Stimulated activated CD8-positive, alpha-beta memory T cell treated with anti-CD3 and anti-CD28 coated beads, Interleukin-7, amount 100 ng/mL, for 1 hour (primary cell): ENCODE measurements at places on chromosomes 1 and 21.

GRCh38 chr1:44808063-44808937 is at the start of gene BTBD19:
Gene BTBD19 (plus strand): TSS chr1:44808523. CDS start chr1:44808821, 298 bp downstream.
- DNase-seq = no peak

DNA sequence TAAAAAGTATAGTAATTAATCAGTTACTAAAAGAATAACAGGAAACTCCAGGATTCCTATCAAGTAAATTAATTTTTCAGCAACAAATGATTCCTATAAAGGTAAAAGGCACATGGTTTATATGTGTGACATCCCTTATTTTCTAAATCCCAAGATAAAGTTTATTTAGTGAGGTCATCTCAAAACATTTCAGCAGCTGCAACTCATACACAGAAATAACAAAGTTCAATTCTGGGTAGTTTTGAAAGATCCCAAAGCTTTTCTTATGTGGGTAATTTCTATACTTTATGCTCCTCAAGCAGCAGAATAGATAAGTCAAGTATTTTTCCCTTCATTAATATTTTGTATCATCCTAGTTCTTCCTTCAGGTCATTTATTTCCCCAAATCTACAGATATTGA is 117.7 kb downstream of the EIF4G3 start:
- DNase-seq = no peak

DNA sequence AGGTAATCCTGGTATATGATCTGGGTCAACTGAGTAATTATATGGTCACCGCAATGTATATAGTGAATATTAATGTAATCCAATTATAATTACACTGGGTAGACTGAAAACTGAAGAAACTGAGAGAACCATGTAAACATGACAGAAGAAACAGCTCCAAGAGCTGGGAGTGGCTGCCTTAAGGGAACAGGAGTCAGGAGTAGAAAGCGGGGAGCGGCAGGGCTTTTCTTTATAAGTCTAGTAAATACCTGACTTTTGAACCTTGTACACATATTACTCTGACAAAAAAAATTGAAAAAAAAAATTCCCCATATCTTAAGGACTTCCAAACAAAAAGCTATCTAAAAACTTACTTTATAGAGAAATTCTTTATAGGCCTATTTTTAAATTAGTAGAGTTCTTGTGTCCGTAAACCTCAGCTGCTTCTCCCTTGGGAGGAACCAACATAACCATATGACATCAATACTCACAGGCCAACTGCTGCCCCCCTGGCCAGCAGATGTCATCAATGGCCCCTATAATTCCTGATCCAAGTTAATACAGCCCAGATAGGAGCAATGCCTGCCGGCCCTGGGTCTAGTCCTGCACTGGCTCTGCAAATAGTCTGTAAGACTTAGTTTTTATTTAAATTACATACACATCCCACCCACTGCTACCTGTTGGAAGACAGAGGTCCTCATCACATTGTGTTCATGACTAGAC is 33.8 kb downstream of the THAP3 start:
- no peak for DNase-seq

- no peak for DNase-seq
Observed at GRCh38 chr1:203597331-203598090, 29.1 kb upstream of the ATP2B4 start.

GRCh38 chr1:153478047-153478691 is 17.7 kb upstream of the S100A7 start:
- DNase-seq = no peak

DNA sequence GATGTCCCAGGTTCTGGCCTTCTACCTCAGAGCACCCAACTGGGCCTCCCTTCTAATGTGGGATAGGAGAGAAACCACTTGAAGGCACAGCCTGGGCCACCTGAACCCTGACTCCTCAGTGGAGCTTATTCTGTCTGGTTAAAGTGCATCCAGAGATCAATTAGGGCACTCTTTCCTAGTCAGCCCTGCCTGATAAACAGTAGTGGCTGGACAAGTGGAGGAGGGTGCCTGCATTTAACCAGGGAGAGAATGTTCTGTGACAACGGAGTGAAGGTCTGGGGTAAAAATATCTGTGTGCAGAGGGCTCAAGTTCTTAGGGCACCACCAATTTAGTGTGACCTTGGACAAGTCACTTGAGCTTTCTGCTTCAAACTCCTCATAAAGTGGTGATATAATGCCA is 101.8 kb downstream of the FAM78B start:
- DNase-seq = no peak

DNA sequence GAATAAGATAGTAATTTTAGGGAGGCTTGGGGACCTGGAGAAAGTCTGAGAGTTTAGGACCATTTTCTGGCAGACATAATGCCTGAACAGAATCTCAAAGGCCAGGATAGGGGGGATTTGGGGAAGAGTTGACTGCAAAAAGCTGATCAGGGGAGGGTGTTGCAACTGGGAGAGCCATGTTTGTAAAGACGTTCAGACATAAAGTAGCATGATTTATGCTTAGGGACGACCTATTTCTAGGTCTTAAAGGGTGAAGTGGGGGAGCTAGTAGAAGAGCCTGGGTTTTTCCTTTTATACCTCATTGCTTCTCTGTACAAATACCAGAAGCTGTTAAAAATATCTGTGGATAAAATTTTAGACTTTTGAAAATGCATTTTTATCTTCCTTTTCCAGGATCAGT is 51.2 kb downstream of the FNBP1L start:
- no peak for DNase-seq

GRCh38 chr21:39788383-39788782 is 43.4 kb downstream of the IGSF5 start:
- no peak for DNase-seq

DNA sequence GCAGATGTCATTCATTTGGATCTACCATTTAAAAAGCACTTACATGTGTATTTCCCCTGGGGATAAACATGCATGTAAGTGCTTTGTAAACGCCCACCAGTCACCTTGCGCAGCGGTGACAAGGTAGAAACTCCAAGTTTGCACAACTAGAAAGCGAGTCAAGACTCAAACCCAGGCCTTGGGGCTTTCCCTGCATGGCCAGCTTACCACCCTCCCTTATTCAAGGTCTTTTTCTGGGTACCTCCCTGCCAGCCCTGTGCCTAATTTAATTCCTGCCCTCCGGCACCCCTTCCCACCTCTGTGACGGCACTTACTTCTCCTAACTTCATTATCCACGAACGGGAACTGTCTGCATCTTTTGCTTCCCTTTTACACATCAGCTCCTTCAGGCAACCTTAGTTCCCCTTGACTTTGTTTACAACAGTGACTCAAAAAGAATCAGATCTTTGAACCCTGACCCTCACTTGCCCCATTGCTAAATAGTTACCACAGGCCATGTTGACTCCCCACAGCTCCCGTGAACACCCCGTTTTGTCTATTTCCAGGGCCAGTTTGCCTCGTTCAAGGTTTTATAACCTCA is 138.3 kb upstream of the ETS2 start:
- DNase-seq = no peak

DNA sequence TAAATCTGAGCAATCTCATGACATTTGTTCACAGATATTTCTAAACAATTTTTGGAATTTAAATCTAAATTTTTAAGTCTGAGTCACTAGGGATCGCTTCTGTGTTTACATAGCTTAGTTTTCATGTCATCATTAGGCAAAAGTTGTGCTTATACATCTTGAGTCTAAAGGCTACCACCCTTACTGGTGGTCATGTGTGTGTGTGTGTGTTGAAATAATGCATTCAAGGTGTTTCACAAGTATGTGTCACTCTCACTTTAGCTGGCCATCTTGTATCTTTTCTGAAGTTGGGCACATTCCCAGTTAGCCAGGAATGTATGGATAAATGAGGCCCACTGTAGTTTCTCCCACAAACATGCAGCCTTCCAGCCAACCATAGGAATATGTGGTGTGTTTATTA is 1162.5 kb upstream of the PRMT6 start:
- DNase-seq = no peak

DNA sequence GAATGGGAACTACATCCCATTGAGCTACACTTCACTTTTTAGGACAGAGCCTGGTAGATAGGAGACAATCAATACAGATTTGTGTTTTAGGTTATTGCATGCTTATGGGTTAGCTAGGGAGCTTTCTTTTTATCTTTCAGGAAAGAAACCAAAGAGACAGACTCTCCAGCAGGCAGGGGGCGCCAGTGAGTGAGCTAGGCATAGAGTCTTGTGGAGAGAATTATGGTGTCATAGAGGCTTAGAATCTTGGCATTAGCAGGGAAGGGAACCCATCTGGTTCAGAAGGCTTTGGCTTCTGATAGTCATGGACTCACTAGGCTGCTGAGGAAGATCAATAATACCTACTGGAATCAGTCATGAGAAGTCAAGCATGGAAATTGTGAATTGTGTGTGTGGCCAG is at the start of gene SMCP:
Gene SMCP (plus strand): TSS at position 281 of the 400 bp plus-strand sequence. CDS start 6,101 bp downstream, outside the sequence.
- DNase-seq = no peak

DNA sequence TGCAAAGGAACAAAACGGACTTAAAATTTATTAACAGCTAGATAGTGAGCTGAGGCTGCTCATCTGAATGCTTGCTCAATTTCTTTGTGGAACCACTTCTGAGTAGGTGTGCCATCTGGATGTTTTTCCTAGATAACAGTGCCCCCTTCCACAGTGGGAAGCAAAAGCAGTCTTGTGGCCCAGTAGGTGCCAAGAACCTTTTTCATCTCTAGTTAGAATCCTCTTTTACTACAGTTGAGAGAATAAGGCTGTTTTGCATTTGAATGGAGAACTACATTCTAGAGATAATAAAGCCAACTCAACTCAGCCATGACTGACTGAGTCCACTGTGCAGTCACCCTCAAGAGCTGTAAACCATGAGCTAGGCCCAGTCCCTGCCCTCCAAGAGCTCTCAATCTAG is 13.3 kb downstream of the F3 start:
- no peak for DNase-seq

DNA sequence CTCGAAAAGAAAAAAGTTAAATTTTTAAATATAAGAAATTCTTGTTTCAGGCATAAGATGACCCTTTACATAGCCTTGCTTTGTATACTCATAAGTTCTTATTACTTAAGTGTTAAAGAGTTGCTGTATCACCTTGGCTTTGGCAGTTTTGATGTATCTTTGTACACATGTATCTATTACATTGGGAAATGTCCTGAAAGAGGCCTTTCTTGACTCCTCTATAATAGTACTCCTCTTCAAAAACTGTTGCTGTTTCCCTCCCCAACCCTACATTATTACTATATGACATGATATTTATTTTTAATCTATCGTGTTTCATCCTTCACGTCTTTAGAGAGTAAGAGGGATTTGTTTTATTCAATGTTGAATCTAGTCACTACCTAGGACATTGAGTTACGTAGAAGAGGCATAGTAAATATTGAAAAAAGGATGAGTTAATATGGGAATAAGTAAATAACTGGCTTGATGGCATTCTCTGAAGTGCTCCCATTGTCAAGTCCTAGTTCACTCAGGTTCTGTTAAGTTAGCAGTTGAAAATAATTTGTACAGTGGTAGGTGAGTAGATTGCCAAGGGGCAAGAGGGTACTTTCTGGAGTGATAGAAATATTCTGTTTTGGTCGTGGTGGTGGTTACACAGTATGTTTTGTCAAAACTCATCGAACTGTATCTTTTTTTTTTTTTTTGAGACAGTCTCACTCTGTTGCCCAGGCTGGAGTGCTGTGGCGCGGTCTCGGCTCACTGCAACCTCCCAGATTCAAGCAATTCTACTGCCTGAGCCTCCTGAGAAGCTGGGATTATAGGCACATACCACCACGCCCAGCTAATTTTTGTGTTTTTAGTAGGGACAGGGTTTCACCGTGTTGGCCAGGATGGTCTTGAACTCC is 8.2 kb downstream of the THRAP3 start:
- no peak for DNase-seq

DNA sequence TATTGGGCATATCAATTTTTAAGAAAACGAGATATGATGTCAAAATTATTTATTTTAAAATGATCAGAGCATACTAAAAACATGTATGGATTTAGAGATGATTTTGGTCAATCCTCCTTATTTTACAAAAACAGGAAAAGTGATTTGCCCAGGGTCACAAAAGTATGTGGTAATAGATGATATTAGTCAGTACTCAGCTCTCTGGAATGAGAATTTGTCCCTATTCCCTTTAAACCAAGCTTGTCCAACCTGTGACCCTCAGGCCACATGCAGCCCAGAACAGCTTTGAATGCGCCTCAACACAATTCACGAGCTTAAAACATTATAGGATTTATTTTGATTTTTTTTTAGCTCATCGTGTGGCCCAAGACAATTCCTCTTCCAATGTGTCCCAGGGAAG is 104.7 kb downstream of the AKT3 start:
- DNase-seq = no peak

DNA sequence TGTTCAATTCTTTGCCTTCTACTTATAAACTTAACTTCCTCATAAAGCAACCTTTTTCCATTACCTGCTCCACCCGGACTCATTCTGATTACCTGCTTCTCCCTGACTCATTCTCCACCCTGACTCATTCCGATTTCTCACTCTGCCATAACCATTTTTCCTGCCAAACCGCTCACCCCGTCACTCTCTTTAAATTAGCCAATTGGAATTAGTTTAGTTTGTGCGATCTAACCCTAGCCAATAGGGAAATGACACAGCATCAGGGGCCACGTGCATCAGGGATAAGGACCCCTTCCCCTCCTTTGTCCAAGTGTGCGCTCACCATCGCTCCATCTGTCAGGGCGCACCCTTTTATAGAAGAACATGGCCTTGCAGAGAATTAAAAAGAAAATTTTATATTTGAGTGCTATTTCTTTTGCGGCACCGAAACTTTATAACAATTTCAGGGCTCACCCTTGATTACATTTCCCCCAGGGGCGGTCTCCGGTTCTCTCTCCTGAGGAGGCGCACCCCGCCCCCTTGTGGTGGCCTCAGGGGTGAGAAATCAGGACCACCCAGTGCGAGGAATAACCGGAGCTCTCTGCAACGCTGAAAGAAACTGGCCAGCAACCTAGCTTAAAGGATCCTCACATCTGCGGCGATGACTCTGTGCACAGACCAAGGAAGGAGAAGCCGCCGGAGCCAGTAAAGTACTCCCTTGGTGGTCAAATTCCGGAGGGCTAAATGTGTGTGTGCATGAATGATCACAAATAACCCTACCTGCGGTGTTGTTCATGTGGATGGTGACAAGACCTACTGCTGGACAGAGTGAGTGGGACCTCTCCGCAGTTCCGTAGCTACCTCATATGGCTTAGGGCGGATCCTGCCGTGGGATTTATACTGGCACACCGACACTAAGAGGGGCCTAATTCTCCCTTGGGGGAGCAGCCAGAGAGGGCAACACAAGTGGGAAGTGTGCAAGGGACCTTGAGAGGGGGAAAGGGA is 30.3 kb upstream of the CBR3 start:
- peak; percentile 41 for DNase-seq

GRCh38 chr1:89528382-89528780 is 3.8 kb downstream of the LRRC8B start:
- DNase-seq = no peak

DNA sequence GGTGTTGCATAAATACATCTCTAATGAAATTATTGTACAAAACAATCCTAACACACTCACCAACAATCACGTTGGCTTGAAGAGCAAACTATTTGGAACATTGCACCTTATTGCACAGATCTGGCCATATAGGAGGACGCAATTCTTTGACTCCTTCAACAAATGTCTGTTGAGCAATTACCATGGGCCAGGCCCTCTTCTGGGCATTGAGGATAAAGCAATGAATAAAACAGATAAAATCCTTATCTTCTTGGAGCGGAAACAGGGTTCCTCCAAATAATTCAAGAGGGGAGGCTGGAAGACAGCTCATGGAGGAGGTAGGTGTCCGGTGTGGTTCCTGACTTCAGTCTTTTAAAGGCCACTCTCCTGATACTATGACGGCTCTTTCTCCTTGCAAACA is 43.3 kb downstream of the PAX7 start:
- DNase-seq = no peak

- DNase-seq = no peak
Observed at GRCh38 chr1:38334930-38335592, 288.5 kb upstream of the POU3F1 start.
